ENCODE measurements at places on chromosomes 5 and 9.

GRCh38 chr9:116765011-116765410 lies 77.9 kb downstream of the TRIM32 start:
- DNase-seq: no peak

- DNase-seq: no peak
Measured at GRCh38 chr9:135805422-135806022, 101.8 kb downstream of the CAMSAP1 start.

DNA sequence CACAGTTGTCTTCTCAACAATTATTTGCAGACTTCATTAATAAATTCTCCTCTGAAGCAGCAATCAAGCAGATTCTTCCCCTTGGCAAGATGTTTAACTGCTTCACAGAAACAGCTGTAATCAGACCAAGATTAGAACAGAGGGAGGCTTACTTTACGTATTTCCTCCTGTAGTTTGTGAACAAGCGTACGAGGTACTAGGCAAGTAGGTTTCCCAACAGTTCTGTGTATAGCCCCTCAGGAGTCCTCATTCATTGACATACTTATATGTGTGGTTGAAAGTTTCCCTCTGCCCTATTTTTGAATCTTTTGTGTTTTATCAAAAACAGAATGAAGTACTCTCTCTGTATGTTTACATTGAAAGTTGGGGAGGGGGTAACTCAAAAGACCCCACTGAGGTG lies 128.0 kb downstream of the SPATA31D1 start:
- DNase-seq: no peak

- no peak for DNase-seq
Measured at GRCh38 chr5:93850311-93850710, 108.9 kb upstream of the POU5F2 start.

- no peak for DNase-seq
Measured at GRCh38 chr5:144315026-144315425, 144.4 kb downstream of the KCTD16 start.

GRCh38 chr5:157801-158200 lies 33.5 kb upstream of the LRRC14B start:
- no peak for DNase-seq

- DNase-seq: no peak
Measured at GRCh38 chr5:67050125-67050524, 146.5 kb downstream of the CD180 start.

DNA sequence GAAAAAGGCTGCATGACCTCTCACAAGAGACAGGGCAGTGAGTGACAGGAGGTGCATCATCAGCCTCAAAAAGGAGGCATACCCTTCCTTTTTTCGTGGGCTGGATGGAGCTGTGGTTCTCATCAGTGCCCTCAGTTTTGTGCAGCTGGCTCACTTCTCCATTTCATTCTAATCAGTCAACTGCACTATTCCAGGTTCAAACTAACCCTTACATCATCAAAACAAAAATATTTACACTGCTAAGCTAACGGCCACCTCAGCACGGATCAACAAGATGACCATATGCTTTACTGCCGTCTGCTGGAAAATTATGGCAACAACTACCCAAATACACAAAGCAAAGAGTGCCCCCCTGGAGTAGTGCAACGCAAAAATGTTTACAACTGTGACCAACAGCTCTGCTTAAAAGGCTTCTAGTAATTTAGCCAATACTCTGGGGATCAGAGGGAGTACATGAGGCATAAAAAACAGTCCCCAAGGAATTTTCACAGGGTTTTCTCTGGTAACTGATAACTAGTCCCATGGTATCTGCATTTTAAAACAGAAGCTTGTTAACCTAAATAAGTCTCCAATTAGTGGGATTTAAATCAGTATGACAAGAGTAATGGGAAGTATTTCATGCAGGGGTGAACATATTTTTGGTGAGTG lies 10.8 kb downstream of the KCNV2 start:
- DNase-seq: peak; percentile 12

- DNase-seq: no peak
Measured at GRCh38 chr9:135018306-135018915, 69.1 kb upstream of the OLFM1 start.

- DNase-seq: no peak
Measured at GRCh38 chr5:65753189-65753588, 31.2 kb downstream of the NLN start.

DNA sequence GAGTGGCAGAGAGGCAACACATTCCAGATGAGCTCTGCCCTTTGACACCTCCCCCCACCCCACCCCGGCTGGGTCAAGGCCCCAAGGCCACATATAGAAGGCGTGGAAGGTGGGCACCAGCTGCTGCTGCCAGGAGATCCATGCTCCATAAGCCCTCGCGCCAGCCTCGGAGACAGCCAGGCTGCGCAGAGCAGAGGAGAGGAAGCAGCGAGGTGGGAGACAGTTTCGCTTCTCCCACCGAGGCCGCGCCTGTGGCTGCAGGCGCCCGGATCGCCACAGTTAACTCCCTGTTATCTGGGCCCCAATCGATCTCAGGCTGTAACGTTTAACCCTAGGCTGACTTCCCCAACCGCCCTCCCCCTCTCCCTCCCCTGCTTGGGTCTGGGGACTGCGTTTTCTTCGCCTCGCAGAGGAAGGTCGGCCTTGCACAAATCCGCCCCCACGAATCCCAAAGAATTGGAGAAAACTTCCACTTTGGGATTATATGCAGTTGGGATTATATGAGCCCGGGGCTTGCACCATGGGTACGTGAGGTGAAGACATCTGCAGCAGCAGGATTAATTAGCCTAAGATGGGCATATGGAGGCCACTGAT lies 1.1 kb upstream of the CXXC5 start:
- DNase-seq: no peak

DNA sequence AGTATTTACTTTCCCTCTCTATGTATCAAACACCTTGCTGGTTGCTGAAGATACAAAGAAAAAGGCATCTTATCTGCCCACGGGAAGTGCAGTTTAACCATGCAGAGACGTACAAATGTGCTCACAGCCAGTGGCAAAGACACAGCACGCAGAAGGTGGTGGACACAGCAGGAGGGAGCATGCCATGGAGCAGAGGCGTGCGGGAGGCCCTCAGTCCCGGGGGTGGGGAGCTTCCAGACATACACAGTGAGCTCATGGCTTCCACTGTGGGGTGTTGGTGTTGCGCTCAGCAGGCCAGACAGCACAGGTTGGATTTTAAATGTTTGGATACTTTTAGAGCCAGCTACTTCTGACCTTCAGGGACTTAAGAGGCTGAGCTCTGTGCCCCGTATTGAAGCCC lies 8.8 kb upstream of the BARX1 start:
- DNase-seq: no peak

- no peak for DNase-seq
Measured at GRCh38 chr9:117511852-117512481, 97.1 kb upstream of the ASTN2 start.

DNA sequence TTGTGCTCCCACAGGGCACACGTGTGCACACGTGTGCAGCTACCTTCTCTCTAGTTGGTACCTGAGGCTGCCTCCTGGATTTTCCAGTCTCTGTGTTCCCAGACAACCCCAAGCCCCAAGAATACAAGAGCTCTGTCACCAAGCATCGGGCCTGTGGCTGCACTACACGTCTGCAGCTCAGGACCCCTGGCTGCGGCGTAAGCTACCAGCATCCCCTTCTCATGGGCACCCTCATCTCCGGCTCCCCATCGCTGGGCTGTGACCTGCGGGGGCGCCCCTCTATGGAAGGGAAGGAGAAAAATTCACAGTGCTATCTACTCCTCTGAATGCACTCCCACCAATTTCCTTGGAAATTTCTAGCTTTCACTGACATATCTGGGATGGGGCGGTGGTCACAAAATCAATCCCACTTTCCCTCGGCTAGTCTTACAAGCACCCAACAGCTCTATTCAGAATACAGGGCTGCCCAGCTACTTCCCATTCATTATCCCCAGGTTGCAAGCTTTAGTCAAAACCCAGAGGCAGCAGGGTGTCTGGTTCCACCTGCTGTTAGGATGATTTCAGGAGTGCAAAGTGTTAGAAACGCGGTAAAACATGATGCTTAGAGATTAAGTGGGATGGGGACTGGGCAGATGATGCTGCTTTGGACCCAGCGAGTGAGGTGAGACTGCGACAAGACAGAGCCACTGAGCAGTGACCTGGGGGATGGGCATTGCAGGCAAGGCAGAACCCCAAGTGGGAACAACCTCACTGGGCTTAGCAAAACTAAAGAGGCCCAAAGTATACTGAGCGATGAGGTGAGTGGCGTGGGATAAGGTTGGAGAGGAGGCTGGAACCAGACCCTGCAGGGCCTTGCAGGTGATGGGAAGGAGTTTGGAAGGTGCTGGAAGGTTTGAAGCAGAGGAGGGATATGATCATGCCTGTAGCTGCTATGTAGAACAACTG lies 121.7 kb downstream of the KCNIP1 start:
- DNase-seq: no peak

DNA sequence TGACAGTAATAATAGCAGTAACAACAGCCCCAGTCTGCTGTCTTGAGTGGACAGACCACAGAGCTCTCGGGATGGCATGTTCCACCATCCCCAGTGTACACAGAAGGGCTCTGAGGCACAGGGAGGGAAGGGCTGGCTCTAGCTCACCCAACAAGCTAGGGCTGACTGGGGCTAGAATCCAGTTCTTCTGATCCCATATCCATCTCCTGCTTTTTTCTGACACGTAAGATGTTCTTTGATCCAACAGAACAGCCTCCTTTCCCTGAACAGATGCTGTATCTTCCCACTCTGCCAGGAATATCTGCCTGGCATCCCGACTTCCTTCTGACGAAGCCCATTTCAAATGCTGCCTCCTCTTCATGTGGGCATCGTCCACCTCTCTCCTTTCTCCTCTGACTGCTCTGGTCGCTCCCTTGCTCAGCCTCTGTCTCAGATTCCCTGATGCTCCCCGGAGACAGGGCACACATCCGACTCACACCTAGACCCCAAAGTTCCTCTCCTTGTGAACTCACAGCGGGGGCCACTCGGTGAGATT lies 43.6 kb upstream of the CLK4 start:
- no peak for DNase-seq

DNA sequence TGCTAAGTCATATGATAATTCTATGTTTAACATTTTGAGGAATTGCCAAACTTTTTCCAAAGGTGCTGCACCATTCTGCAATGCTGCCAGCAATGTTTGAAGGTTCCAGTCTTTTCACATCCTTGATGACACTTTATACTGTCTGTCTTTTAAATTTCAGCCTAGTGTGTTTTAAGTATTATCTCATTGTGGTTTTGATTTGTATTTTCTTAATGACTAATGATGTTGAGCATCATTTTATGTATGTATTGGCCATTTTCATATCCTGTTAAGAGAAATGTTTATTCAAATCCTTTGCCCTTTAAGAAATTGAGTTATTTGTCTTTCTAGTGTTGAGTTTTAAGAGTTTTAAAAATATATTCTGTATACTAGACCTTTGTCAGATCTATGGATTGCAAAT lies 5.0 kb upstream of the TEX48 start:
- no peak for DNase-seq

DNA sequence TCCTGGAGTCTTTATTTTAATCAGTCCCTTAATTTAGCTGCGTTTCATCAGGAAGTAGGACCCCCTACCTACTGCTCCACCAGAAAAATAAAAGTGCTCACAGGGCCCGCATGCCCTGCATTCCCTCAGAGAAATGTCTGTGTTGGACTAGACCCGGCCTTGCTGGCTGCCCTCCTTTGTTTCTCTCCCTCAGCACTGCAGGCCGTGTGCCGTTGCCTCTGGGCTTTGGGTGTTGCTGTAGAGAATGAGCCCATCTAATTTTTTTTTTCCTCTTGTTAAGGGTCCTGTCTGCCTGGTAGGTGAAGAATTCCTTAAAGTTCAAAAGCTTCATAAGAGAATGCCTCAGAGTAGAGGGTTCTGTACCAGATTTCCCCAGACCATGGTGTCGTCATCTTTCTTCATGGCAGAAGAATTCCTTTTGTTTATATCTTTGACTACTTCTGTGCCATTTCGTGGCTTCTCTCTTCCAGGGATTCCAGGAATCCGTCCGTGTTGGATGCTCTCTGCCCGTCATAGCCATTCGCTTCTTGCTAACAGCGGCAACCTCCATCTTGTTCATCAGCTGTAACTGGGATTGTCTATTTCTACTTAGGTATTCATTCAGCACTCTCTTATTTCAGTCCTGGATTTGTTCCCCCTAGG lies 49.8 kb upstream of the ANGPTL2 start:
- DNase-seq: no peak

All from CD4-positive, alpha-beta T cell treated with Interleukin-12 subunit alpha and Interleukin-12 subunit beta, for 1 hour (primary cell).